ENCODE measurements at places on chromosomes 6 and 20.

- no peak for DNase-seq
Measured at GRCh38 chr6:18121580-18122127, 823 bp downstream of the NHLRC1 start.

GRCh38 chr6:85983032-85983659 lies 340.5 kb upstream of the SYNCRIP start:
- DNase-seq: no peak

- no peak for DNase-seq
Measured at GRCh38 chr6:135920689-135921088, 69.2 kb downstream of the PDE7B start.

GRCh38 chr20:409697-410559 lies 1.8 kb downstream of the RBCK1 start:
- no peak for DNase-seq

GRCh38 chr20:17836303-17836861 lies 132.2 kb downstream of the SNX5 start:
- no peak for DNase-seq
